ENCODE measurements at places on chromosomes 11 and 22.

DNA sequence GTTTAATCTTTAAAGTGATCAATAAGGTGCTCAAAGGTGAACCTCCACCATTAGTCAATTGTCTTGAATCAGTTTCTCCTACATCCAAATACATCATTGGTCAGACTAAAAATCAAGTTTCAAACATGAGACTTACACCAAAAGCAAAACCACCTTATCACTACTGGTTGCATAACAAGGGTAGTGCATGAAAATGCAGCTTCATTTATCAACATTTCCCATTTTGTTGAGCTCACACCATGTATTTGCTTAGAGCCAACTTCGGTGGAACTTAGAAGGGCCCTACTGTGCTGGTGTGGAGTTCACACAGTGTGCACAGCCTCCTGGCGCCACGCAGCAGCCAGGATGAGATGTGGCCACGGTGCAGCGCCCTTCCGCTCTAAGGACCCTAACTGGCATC, 23.1 kb upstream of the PHLDA2 start:
- no peak for DNase-seq

- no peak for DNase-seq
Observed at GRCh38 chr11:68574308-68574707, 110.0 kb upstream of the GAL start.

- DNase-seq, result no peak
Observed at GRCh38 chr11:111021131-111021530, 224.4 kb upstream of the POU2AF2 start.

GRCh38 chr22:38124236-38124974, 13.9 kb upstream of the BAIAP2L2 start:
- no peak for DNase-seq

GRCh38 chr22:19758896-19759426, 1.6 kb upstream of the TBX1 start:
- DNase-seq, result no peak

DNA sequence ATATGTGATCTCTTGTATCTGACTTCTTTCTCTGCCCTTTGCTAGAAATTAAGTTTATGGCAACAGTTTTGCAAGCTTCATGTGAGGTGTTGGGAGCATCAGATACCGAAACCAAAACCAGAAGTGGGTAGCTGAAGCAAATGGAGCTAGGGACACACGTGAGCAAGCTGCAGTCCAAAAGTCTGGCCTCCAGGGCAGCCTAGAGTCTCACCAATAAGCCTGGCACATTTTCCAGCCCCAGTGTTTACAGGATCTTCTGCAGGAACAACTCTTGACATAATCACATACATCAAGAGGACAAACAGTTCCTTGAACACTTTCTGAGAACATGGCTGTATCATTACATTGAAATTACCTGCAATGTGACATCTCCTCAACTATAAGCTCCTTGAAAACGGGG, 114.1 kb downstream of the LARGE1 start:
- DNase-seq, result no peak

DNA sequence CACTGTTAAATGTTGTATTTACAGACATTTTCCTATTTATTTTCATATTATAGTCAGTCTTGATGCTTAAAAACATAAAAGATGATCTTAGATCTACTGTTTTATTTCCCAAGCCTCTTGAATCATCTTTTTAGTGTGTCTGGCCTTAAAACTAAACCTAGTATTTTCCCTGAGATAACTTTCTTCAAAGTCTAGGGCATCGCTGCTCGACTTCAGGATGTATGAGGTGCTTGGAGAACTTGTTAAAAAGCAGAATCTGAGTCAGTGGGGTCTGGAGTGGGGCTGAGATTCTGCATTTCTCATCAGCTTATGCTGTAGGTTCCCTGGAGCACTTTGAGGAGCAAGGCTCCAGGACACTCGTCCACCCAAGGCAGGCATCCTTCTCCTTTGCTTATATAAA, 404.9 kb downstream of the TENM4 start:
- no peak for DNase-seq

GRCh38 chr11:126012852-126013251, 49.8 kb downstream of the CDON start:
- DNase-seq, result no peak

DNA sequence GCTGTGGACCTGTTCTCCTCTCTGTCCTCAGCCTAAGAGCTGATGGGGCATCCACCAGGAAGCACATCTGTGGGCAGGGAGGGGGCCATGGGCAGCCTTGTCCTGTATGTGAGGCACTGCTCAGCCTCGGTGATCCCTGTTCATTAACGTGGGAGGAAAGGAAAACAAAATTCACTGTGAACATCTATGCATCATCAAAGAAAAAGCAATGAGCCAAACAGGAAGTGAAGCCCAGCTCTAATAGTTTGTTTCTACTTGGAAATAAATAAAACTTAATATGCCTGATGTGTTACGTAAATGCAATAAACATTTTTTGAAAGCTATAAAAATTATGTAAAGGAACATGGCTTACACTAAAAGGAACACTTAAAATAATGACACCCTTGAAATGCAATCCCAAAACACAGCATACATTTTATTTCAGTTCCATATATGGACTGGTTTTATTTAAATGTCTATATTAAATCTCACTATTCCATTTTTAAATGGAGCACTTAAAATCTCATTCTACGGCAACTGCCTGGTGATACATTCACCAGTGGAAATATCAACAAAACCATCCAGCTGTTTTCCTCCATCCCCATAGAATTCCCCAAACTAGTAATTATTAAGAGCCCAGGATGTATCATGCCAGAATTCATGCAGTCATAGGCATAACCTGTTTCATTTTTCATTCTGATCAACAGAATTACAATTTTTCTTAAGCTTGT, 78.3 kb downstream of the ZNF280B start:
- no peak for DNase-seq

- DNase-seq, result no peak
Observed at GRCh38 chr11:235609-235996, 539 bp downstream of the SIRT3 start.

GRCh38 chr11:103800406-103801114, 235.9 kb upstream of the DDI1 start:
- DNase-seq, result no peak

DNA sequence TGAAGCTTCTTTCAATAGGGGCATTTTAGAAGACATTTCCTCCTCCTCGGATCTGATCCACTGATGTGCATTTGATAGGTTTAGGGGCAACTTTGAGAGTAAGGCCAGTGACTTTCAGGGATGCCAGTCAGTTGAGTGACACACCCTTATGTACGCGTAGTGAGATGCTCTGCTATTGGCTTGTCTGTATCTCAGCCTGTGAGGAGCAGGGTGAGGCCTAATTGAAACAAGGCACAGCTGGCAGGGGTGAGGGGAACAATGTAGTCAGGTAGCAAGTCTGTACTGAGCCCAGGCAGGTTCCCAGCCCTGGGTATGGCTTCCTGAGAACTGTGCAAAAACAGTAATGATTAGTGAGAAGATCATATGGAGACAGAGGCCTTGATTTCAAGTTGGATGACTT, 61.5 kb downstream of the STIM1 start:
- no peak for DNase-seq

DNA sequence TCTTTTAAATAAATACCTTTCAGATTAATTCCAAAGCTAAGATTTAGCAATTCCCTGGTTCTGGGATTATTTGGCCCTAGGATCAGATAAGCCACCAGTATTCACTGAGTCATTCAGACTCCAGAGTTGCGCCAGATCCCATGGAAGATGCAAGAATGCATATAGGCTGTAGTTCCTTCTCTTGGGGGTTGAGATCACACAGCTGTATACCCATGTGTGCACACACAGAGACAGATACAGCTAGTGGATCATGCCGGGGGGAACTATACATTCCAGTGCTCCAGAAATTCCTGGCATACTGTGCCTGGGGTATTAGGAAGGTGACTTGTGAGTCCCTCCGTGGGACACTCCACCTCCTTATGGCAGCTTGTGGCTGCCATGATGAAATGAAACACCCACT, 75.4 kb downstream of the ZBTB16 start:
- peak; percentile 33 for DNase-seq

- DNase-seq, result no peak
Observed at GRCh38 chr11:22742157-22742613, 75.8 kb downstream of the GAS2 start.

DNA sequence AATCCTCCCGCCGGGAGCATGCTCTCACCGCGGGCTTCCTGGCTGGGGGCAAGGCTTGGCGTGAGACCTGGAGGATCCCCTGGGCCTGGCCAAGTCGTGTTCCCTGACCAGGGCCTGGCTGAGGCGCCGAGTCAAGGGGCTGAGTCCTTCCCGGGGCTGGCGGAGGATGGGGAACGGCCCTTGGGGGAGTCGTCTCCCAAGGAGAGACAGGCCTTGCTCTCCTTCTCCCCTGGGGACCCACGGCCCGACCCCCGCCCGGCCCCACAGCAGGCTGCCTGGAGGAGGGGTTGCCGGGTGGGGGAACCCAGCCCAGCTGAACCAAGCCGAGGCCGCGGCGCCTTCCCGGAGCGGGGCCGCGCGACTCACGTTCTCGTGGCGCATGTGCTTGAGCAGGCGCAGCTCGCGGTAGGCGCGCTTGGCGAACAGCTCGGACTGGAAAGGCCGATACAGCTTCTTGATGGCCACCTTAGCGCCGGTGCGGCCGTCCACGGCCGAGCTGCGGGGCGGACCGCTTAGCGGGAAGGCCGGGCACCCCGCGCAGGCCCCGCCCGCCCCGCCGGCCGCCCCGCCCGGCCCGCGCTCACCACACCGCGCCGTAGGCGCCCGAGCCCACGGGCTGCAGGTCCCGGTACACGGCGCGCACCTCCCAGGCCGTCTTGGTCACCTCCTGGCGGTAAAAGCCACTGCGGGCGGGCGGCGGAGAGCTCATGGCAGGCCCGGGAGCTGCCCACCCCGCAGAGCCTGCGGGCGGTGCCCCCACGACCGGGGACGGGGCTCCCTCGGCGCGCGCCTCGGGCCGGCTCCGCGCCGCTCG, 475 bp downstream of the MAPK12 start:
- DNase-seq, result no peak

DNA sequence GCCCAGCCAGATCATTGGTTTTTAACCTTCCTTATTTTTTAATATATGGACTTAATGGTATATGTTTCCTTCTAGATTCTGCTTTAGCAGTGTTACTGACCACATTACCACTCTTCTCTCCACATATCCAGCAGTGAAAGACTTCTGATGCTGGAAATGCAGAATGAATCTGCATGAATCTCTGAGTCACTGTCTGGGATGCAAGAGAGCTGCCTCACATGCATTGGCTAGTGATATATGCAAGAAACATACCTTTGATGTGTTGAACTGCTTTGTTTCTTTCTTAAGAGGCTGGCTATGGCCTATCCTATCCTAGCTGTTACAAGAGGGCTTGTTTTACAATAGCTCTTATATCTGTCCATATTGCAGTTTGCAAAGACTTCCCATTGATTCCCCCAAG, 16.6 kb upstream of the AMPD3 start:
- no peak for DNase-seq

Data from BJ (cell line).